Activated naive CD8-positive, alpha-beta T cell treated with anti-CD3 and anti-CD28 coated beads for 36 hours (primary cell): ENCODE measurements at places on chromosomes 4 and X. TPM values are rescaled to one million over a fixed set of nuclear protein-coding genes. Genes with fewer than 3 reads are reported as not detected.

- H3K4me3 ChIP-seq: no peak overlapping the region
- peaks cover 10% of the 10 kb centered on the region for H3K27me3 ChIP-seq
- H3K36me3 ChIP-seq: no peaks in the 10 kb centered on the region
These were observed 48.5 kb downstream of the C4orf50 start for GRCh38 chr4:5969777-5970176.

The PPP2R3B gene
- total RNA-seq: 25.5 TPM

The MMRN1 gene
- total RNA-seq: not detected

GRCh38 chr4:51844153-51845054 is 1.5 kb downstream of the DCUN1D4 start:
- peaks cover 16% of the 10 kb centered on the region for H3K36me3 ChIP-seq
- no peaks in the 10 kb centered on the region for H3K27me3 ChIP-seq
- DNase-seq: peak; percentile 87
- peak overlapping the region; percentile 92 for H3K27ac ChIP-seq

The STOX2 gene
- not detected for total RNA-seq

The MUC7 gene
- not detected for total RNA-seq

GRCh38 chr4:74316397-74316796 is 8.1 kb downstream of the EPGN start:
- no peak overlapping the region for H3K27ac ChIP-seq
- no peak overlapping the region for H3K4me3 ChIP-seq
- no peaks in the 10 kb centered on the region for H3K4me1 ChIP-seq
- peaks cover 6% of the 10 kb centered on the region for H3K27me3 ChIP-seq
- H3K36me3 ChIP-seq: no peaks in the 10 kb centered on the region

The UGT2A1 gene
- total RNA-seq: not detected

- H3K27ac ChIP-seq: no peak overlapping the region
- peaks cover 3% of the 10 kb centered on the region for H3K27me3 ChIP-seq
- H3K4me1 ChIP-seq: no peaks in the 10 kb centered on the region
- no peak overlapping the region for H3K4me3 ChIP-seq
- H3K36me3 ChIP-seq: no peaks in the 10 kb centered on the region
These were observed 38.6 kb upstream of the AADAT start for GRCh38 chr4:170128219-170128804.

DNA sequence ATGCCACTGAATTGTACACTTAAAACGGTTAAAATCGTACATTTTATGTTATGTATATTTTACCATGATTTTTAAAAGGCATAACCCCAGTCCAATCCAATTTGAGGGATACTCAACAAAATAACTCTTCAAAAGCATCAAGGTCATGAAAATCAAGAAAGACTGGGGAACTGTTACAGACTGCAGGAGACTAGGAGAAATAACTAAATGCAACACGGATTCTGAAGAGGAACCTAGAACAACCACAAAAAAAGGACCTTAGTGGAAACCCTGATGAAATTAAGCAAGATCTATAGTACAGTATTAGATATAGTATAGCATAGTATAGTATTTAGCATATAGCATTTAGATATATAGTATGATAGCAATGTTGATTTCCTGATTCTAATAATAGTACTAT is 26.8 kb downstream of the SH3KBP1 start:
- no peak overlapping the region for H3K4me3 ChIP-seq
- no peak for DNase-seq
- H3K27ac ChIP-seq: no peak overlapping the region
- peaks cover 11% of the 10 kb centered on the region for H3K36me3 ChIP-seq
- H3K27me3 ChIP-seq: no peaks in the 10 kb centered on the region
- H3K4me1 ChIP-seq: peaks cover 42% of the 10 kb centered on the region

DNA sequence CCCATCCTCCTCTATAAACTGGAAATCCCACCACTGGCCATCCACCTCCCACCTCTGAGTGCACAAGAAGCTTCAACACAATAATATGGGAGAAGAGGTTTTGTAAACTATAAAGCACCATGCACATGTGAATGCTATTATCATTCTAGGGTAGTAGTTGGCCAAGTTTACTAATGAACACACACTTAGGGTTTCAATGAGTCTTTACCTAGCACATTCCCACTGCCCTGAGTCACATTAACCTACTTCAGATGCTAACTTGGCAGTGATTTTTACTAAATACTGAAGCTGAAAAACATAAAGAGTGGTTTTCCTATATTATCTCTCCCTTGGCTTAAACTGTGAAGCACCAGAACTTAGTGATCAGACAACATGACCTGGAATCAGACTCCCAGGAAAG is 93.9 kb downstream of the SH3KBP1 start:
- H3K36me3 ChIP-seq: peaks cover 38% of the 10 kb centered on the region
- peaks cover 64% of the 10 kb centered on the region for H3K4me1 ChIP-seq
- no peaks in the 10 kb centered on the region for H3K27me3 ChIP-seq

DNA sequence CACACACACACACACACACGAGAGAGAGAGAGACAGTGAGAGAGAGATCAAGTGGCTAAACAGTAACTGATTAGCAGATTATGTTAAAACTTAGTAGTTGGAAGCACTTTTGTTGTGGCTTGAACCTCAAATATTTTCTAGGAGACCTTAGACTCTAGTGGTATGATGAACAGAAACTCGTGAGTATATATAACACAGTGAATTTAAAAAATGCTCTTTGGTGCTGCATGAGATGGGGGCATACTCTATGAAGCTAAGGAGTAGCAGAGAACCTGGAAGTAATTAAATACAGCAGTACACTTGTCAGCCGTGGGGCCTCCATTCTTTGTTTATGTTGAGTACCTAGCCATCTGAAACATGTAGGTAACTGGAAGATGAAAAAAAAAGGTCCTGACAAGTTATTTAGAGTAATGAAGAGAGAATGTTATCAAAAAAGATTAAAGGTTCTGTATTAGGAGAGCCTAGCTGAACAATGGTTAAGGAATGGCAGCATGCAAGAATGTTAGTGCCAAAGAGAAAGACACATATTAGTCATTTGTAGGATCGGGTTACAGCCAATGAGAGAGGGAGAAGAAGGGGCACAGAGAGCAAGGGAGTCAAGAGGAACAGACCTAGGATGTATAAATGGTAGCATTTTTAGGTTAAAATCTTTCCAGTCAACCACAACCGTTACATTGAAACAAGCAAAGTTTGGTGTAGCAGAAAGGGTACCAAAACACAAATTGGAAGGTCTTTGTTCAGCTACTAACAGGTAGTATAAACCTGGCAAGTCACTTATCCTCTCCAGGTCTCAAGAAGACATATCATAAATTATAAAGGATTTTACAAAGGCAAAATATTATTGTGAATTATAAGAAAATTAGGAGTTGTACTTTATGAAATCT is 316.7 kb upstream of the DIPK2B start:
- no peaks in the 10 kb centered on the region for H3K27me3 ChIP-seq

The BTC gene
- not detected for total RNA-seq

- peaks cover 4% of the 10 kb centered on the region for H3K4me1 ChIP-seq
- no peak overlapping the region for H3K27ac ChIP-seq
- no peaks in the 10 kb centered on the region for H3K36me3 ChIP-seq
- DNase-seq: no peak
- H3K27me3 ChIP-seq: peaks cover 17% of the 10 kb centered on the region
These were observed 15.1 kb upstream of the CLDN24 start for GRCh38 chr4:183337349-183337748.

GRCh38 chr4:16661813-16662212 is 236.6 kb downstream of the LDB2 start:
- no peak overlapping the region for H3K27ac ChIP-seq
- no peak overlapping the region for H3K4me3 ChIP-seq
- H3K36me3 ChIP-seq: no peaks in the 10 kb centered on the region
- no peaks in the 10 kb centered on the region for H3K4me1 ChIP-seq

DNA sequence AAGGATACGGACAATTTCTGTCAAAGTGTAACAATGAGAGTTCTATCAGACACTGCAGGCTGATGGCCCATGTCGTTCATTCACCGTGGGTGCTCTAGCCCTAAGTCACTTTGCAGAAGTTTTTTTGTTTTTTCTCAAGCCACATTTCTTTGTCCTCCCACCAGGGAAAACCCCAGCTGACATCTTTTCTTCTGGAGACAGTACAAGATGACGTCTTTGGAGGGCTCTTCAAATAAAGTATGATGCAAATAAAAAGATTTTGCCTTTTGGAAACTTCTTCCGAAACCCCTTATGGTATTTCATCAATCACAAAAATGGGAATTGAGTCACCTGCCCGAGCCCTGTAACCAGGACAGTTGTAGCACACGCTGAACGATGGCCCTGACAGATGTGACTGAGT is 73.2 kb downstream of the TRAPPC11 start:
- H3K4me3 ChIP-seq: no peak overlapping the region
- H3K27ac ChIP-seq: no peak overlapping the region
- H3K36me3 ChIP-seq: no peaks in the 10 kb centered on the region
- no peak for DNase-seq

DNA sequence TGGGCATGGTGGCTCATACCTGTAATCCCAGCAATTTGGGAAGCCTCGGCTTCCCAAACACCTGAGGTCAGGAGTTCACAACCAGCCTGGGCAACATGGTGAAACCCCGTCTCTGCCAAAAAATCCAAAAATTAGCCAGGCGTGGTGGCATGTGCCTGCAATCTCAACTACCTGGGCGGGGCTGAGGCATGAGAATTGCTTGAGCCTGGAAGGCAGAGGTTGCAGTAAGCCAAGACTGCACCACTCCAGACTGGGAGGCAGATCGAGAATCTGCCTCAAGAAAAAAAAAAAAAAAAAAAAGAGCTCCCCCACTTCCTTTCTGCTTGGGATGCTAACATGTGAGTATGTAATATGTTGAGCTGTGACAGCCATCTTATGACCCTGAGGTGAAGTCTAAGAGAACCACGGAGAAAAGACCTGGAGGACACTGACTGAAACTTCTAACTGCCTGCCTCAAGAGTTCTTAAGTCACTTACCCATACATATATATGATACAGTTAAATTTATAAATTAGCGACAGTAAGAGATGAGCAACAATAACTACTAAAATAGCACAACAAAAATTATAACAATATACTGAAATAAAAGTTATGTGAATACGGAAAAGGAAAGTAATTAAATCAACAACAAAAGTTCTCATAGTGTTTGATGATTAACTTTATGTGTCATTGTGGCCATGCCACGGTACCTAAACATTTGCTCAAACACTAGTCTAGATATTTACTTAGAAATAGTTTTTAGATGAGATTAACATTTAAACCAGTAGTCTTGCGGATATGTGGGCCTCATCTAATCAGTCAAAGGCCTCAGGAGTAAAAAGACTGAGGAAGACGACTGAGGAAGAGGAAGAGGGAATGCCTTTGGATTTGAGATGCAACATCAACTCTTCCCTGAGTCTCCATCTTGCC is 178.3 kb downstream of the OPHN1 start:
- H3K27me3 ChIP-seq: no peaks in the 10 kb centered on the region
- no peak overlapping the region for H3K4me3 ChIP-seq
- no peak overlapping the region for H3K27ac ChIP-seq
- DNase-seq: no peak
- no peaks in the 10 kb centered on the region for H3K4me1 ChIP-seq

GRCh38 chr4:99617374-99617773 is 40.3 kb downstream of the C4orf54 start:
- no peak overlapping the region for H3K4me3 ChIP-seq
- H3K4me1 ChIP-seq: no peaks in the 10 kb centered on the region
- H3K27me3 ChIP-seq: peaks cover 24% of the 10 kb centered on the region
- no peak overlapping the region for H3K27ac ChIP-seq
- no peaks in the 10 kb centered on the region for H3K36me3 ChIP-seq

The HTR2C gene
- not detected for total RNA-seq
